Activated CD4-positive, alpha-beta T cell treated with anti-CD3 and anti-CD28 coated beads, Interleukin-2, amount 10 ng/mL, durations not matched to agents 7 days and 5 days (primary cell): ENCODE measurements at places on chromosomes 4 and X. TPM values are rescaled to one million over a fixed set of nuclear protein-coding genes. Genes with fewer than 3 reads are reported as not detected.

Gene CENPI
- total RNA-seq = 24.9 TPM

- no peak for DNase-seq
These were observed 2185.9 kb upstream of the TENM3 start for GRCh38 chr4:180057299-180057721.

DNA sequence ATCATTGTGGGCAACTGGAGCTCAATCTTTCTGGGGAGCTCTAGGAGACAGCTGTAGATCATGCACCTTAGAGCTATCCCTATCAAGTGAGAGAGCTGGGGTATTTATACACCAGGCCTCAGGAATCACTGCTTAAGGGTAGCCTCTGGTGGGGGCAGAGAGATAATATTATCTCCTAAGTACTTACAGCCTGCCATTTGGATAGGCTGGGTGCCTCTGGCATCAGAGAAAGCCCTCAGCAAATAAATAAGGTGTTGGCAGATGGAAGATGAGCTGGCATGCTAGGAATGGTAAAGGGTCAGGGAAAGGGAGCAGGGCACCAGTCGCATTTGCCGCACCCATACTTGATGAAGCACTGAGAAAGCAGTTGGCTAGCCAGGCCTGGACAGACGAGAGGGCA lies 75.9 kb downstream of the HCCS start:
- no peak for DNase-seq

- DNase-seq = no peak
These were observed 192.3 kb upstream of the ANKRD50 start for GRCh38 chr4:124904723-124905388.

- no peak for DNase-seq
These were observed 77.2 kb downstream of the ATP10D start for GRCh38 chr4:47562297-47562696.

DNA sequence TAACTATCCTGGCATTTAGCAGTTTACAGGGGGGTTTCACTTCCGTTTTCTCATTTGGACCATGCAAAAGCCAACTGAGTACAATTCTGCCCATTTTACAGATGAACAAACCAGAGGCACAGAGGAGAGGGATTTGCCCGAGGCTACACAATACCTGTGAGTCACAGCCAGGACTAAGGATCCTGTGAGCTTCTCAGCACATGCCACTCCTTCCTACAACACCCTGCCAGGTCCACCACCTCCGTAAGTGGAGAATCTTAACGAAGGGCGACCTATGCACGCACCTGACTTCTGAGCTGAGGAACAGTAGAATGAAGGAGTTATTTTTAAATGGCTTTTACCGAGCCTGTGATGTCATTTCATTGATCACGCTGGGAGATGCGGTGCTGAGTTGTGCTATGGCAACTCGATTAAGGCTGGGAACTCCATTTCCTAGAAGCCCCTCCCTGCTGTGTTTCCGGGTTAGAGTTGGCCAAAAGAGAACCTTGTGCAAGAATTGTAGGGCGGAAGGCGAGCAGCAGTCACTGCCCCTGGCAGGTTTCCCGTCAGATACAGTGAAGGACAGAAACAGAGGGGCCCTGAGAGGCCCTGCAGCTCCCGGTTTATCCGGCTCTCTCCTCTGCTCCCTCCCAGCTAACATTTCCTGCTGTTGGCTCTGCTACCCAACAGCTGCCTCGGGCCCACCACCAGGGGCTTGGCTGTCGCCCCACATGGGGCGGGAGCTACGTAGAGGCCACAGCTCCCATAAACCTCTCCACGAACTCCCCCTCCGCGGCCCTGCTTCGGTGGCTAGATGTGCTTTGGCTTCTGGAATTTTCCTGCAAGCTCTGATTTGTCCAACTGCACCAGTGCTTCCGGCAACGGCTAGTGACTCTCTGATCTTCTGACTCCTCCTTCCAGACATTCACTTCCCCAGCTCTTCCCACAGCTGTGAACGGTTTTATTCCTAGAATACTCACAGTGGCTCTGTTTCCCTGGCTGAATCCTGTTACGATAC lies 75.1 kb upstream of the USP9X start:
- peak; percentile 72 for DNase-seq

DNA sequence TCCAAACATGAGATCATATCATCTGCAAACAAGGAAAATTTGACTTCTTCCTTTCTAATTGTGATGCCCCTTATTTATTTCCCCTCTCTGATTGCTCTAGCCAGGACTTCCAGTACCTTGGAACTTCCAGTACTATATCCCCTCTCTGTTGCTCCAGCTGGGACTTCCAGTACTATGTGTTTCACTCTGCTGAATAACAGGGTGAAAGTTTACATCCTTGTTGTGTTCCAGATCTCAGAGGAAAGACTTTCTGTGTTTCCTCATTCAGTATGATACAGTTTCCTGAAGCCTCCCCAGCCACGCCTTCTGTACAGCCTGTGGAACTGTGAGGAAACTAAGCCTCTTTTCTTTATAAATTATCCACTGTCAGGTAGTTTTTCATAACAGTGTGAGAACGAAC lies 381.3 kb upstream of the FAM47C start:
- DNase-seq = no peak

GRCh38 chrX:110418316-110419235 lies 59.9 kb downstream of the RTL9 start:
- no peak for DNase-seq

DNA sequence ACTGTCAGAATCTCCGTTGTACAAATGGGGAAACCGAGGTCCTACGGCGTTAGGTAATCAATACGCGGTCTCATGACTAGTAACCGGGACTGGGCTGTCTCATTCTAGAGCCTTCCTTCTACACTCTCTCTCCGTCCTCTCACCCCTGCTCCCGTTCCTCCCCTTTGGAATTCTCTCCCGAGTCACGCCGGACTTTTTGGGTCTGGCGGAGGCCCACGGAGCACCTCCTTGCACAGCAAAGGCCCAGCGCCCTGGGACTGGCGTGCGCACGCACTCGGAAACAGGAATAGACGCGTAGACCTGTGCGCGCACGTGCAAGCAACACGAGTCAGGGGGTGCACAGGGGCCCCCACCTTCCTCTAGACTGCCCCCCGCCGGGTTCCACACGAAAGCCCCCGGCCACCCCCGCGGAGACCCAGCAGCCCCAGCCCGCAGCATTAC lies 361 bp downstream of the QDPR start:
- DNase-seq = peak; percentile 57

DNA sequence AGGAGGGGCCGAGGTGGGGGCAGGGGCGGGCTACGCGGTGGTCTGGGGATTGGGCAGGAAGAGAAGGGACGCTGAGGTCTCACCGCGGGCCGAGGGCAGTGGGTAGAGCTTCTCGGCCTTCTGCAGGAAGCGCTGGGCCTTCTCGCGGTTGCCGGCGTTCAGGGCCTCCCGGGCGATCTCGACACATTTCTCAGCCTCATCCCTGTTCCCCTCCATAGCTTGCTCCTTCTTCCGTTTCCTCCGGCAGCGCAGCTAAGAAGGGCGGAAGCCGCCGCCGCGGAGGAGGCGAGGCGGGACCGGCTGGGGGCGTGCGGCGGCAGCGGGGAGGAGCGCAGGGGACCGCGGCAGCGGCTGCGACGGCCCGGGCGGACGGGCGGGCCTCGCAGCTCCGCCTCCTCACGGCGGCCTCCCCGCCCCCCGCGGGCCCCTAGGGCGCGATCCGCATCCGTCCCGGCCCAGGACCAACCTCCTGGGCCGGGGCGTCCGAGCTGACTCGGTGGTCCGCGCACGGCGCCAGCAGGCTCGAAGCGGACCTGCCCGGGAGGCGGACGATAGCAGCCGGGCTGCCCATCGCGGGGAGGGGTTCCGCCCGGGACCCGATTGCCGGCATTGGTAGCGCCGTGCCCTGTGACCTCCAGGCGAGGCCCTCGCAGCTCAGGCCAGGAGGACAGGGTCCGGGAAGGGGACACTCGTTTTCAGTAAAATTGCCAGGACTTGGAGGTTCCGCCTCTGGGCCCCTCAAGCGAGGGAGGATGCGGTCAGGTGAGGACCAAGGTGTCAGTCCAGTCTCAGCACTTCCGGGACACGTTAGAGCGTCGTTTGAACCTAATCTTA lies at the start of gene DNAJB14:
Gene DNAJB14, minus strand, starts transcription at position 263 of the 834 bp plus-strand sequence. Its CDS starts 47 bp downstream, at position 216.
- DNase-seq = peak; percentile 81

- no peak for DNase-seq
These were observed 3.0 kb downstream of the FNIP2 start for GRCh38 chr4:158771776-158772175.

- no peak for DNase-seq
These were observed 30.6 kb downstream of the DYNLT3 start for GRCh38 chrX:37816766-37817165.

- DNase-seq = no peak
These were observed 103.3 kb downstream of the PARM1 start for GRCh38 chr4:75036046-75036830.

DNA sequence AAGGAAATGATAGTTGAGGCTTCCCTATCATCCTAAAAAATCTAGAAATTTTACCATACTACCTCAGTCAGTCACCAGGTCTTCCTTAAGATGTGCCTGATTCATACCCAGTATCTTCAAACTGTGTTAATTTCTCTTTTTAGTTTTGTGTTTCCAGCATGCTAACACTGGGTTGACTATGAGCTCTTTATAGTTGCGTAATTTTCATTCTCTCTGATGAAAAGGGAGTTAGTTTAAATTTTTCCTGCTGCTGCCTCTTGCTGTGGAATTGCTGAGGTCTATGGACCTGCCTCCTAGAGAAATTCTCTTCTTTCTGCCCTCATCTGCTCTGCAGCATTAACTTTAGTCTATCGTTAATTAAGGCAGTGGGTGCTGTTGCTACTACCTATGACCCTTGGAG lies 66.6 kb downstream of the BANK1 start:
- DNase-seq = no peak
